Activated CD4-positive, alpha-beta T cell treated with anti-CD3 and anti-CD28 coated beads for 1 hour (primary cell): ENCODE measurements at places on chromosomes 4 and X.

GRCh38 chr4:137394018-137394417 lies 138.3 kb downstream of the PCDH18 start:
- DNase-seq: no peak

DNA sequence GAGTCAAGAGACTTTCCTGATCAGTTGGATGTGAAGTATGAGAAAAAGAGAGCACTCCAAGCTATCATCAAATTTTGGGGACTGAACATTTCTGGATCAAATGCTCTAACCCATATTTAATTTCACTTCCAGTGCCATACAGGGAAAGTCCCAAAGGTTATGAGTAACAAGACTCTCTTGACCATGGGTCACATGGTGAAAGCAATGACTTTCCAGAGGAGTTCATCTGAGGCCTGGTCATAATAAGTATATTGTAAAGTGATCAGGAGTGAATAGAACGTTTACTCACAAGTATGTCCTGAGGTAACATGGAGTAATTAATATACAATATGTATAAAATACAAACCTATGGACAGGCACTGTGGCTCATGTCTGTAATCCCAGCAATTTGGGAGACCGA lies 40.7 kb upstream of the ARMCX5 start:
- no peak for DNase-seq

GRCh38 chr4:147984065-147984777 lies 252.3 kb downstream of the ARHGAP10 start:
- DNase-seq: no peak

GRCh38 chrX:139581068-139581467 lies 50.5 kb downstream of the F9 start:
- no peak for DNase-seq

DNA sequence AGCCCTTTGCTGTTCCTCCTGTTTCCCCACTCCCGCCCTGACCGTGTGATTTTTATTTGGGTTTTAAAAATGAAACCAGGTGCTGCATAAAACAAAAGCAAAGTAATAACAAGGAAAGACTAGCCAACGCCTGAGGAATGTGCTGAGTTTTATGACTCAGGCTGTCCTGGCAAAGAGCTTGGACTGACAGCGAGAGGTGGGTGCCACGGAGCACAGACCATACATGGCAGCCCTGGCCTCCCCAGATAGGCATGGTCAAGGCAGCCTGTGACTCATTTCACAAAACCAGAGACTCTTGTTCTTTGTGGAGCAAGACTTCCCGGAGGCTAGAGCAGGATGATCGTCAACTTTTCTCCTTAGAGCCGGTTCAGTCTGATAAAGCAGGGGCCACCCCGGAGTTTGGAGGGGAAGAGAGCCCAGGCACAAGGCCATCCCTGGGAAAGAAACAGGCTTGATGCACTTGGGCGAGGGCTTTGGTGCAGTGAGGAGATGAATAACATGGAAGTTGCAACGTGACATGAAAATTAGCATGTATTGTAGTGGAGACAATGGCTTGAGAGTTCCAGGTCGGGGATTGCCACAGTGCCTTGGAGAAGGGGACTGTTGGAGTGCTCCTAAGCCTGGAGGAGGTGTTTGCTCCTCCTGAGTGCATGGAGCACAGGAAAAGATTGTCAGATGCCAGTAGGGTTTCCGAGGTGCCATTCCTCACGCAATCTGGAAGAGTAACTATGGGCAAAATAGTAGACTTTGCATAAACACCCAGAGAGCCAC lies 54.8 kb downstream of the C4orf51 start:
- DNase-seq: no peak

GRCh38 chr4:80611678-80611979 lies 276.1 kb downstream of the CFAP299 start:
- no peak for DNase-seq

DNA sequence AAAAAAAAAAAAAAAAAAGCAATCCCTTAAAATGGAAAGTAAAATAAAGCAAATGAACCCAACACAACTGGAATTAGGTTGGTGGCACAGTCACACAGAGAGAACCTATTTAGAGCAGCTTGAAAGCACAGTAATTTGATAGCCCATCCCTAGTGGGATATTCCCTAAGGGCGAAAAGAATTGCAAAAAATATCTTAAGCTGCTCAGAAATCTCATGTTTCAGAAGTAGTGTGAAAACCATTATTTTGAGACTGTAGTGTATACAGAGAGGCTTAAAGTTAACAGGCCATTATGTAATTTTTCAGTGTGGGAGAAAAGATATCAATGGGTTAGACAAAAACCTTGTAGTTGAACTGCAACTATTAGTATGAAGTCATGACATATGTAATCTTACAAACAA lies 40.0 kb upstream of the DHX15 start:
- DNase-seq: no peak

GRCh38 chr4:127416115-127416514 lies 216.6 kb upstream of the INTU start:
- DNase-seq: no peak

DNA sequence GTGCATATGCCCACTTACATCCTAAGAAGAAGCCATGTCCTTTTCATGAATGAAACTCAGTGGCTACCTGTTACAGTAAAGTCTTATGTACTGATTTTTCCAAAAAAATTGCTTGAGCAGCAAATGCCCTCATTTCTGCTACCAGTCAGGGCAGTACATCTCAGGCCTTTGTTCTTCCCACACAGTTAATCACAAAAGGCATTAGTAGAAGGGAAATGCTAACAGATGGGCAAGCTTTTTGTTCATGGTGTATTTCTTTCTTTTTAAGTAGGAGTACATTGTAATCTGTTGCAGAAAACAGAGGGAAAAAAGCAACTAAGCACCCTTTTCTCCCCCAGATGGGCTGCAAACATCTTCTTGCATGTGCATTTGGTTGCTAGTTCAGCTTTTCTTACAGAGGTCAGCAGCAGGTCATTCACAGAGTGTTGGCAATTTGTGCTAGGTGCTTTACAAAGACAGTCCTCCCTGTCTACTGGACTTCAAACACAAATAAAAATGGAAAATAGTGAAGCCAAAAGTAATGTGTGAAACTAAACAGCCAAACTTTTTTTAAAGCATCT lies 373.4 kb downstream of the PRDM5 start:
- DNase-seq: no peak

- DNase-seq: no peak
Measured at GRCh38 chr4:71445811-71446210, 107.0 kb downstream of the SLC4A4 start.

- no peak for DNase-seq
Measured at GRCh38 chrX:41603596-41603995, 85.2 kb upstream of the GPR34 start.

- no peak for DNase-seq
Measured at GRCh38 chr4:158622251-158622650, 49.4 kb downstream of the C4orf46 start.

- no peak for DNase-seq
Measured at GRCh38 chrX:91080822-91081221, 353.8 kb upstream of the PABPC5 start.

DNA sequence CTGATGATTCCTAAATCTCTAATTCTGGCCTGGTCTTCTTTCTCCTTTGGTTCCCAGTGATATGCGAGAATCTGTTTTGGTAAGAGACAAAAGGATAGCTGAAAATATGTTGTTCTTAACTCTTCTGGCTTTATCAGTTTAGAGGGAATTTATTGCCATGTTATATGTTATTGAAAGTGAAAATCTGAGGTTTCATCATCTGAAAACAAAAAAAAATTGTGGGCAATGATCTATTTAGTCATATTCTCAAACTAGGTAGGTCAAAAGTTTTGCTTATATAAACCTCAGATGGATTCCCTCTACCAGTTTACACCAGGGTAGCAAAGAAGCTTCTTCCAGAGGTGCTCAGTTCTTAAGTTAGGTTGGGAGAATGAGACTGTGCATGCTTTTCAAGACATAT lies 103.6 kb downstream of the ITM2A start:
- no peak for DNase-seq

- DNase-seq: no peak
Measured at GRCh38 chr4:54946741-54947140, 178.7 kb downstream of the KDR start.

DNA sequence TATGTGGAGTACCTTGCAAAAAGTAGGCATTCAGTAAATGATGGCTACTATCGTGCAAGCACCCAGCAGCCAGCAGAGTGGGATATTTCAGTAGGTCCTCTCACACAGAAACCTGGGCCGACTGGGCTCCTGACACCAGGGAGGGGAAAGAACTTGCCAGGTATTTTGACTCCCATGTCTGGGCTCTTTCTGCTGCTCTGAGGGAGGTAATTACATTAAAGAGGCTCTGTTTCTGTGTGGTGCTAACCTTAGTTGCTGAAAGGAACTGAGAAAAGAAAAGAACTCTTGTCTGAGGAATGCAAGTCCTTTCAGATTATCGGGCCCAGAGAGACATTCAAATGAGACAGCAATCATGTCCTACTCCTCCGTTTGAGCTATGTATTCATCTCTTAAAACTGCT lies 175.8 kb upstream of the MTMR8 start:
- no peak for DNase-seq

DNA sequence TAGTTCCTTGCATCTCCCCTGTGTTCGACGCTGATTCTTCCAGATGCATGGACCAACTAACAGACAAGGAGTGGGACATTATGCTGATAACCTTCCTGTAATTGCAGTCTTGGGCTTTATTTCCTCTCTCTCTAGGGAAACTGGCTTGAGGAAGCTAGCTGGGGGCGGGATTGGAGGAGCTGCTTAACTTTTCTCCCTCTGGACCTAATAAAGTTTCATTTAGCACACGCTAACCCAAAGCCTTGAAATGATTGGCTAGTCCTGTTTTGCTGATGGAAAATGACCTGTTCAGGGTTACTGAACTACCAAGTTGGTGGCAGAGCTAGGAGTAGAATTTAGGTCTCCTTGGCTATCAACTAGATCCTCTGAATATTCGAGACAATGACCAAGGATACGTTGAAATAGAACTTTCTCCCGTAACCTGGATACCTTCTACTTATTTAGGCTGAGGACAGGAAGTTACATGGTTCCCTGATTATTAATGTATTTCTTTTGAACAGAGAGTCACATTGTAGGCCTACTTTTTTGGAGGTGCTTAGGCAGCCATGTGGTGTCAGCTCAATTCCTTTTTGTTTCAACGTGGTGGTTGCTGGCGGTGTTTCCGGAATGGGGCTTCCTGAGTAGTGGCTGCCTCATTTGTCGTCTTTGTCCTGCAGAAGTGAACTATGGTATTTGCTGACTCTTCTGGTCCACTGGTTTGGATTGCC lies 2.0 kb downstream of the PGK1 start:
- DNase-seq: no peak

GRCh38 chr4:184280591-184281071 lies 63.0 kb upstream of the ENPP6 start:
- DNase-seq: no peak

GRCh38 chr4:54840430-54840829 lies 182.7 kb downstream of the KIT start:
- no peak for DNase-seq

- no peak for DNase-seq
Measured at GRCh38 chr4:1927675-1928074, 56.5 kb downstream of the NSD2 start.

DNA sequence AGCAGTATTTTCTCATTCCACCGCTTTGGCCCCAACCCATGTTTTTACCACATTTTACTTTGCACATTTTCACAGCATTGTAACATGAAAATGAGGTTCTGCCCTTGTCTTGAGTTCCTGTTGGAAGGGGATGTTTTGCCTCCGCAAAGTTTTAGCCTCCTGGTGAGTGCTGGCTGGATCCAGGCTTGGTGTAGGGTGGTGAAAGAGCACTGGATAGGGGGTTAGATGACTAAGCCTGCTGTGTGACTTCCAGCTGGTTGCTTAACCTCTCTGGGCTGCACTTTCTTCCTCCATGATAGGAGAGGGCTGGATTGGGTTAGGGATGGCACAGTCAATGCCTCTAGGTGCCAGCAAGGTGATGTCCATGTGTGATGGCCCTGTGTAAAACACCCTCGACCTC lies 28.9 kb downstream of the CYTL1 start:
- no peak for DNase-seq

DNA sequence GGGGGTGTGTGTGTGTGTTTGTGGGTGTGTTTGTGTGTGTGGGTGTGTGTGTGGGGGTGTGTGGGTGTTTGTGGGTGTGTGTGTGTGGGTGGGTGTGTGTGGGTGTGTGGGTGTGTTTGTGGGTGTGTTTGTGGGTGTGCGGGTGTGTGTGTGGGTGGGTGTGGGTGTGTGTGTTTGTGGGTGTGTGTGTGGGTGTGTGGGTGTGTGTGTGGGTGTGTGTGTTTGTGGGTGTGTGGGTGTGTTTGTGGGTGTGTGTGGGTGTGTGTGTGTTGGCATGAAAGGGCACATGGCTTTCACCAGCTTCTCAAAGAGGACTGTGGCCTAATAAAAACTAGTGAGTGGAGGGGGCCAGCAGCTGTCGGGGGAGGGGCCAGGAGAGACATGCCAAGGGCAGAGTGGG lies 25.3 kb upstream of the ZNF185 start:
- DNase-seq: no peak

DNA sequence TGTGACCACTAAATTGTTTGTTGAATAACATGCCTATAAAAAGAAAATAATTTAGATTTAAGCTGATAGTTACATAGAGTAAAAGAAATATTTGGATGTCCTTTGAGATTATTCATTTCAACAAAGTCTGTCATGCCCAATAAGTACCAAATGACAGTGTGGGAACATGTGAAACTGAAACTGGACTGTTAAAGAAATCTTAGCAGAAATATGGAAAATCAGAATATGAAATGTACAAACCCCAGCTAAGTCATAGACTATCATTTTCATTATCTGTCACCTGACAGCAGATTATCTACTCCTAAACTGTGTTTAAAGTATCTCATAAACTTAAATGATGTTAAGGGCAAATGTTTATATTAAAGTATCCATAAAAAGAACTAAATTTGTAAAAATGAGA lies 437.8 kb upstream of the FAM241A start:
- DNase-seq: no peak

DNA sequence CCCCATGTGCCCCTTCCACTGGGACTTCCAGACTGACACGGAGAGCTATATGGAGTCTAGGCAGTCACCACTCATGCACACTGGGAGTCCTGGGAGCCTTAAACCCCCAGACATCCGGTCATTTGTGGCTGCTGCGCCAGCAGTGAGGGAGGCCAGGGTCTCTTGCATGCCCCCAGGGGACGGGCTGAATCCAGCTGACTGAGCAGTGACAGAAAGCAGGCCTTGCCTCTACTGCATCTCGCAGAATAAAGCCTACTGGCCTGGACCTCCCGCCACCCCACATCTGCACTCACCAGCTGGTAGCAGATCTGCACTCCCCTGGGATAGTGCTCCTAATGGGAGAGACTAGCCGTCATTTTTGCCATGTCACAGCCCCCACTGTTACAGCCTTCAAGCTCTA lies 1234.2 kb downstream of the FAM133A start:
- DNase-seq: no peak

DNA sequence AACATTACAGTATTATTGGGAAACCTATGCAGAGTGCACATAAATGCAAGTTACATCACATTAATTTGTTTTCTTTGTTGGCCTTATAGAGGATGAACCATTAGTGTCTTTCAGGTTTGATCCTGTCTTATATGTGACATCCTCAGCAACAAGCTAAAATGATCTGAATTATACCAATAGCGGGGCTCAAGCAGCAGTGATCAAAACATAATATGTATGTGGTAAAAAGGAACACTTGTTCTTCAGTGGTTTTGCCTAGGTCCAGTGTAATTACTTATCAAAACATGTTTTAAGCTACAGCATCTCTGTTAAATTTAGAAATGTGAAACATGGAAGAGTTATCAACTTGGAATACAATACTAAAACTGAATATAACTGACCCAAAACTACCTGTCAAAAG lies 9.1 kb downstream of the TAF9B start:
- no peak for DNase-seq
